ENCODE measurements at places on chromosomes 7 and 10.

DNA sequence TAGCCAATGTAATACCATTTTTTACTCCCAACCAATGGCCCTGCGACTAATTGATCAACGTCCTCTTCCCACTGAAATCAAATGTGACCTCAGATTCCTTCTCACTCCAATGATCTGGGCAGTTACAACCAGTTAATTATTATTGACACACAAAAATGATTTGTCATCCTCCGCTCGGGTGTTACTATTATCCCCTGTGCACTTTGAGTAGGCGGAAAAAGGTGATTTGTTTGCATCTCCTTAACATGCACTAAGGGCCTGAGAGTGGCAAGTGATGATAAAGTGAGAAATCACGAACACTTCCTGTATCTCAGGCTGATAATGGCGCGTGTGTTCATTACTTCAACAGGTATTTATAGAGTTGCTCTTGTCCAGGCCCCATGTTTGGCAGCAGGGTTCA is 40.9 kb upstream of the PNLIP start:
- DNase-seq, result peak; percentile 29

DNA sequence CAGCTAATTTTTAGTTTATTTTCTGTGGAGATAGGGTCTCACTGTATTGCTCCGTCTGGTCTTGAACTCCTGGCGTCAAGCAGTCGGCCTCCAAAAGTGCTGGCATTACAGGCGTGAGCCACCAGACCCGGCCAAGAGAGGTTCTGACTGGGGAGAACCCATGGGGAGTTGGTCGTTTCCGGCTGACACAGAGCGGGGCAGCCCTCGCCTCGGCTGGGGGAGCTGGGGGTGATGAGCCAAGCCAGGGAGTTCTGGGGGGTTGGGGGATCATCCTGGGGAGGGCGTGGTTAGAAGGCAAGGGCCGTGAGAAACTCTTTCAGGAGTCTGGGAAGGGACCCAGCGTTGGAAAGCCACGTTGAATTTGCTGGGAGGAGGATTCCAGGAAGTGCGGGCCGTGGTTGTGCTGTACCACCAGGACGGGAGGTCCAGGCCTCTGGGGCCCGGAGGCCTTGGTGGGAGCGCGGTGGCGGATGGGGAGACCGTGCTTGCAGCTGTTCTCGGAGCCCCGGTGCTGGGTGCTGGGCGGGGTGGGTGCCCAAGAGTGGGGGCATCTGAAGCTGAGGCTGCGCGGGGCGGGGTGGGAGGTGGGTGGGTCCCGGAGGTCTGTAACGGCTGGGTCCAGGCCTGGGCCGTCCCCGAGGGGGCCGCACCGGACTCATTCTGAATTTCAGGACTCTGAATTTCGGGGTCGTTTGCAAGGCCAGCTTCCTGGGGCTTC is 8.4 kb upstream of the ZNF853 start:
- no peak for DNase-seq

- DNase-seq, result peak; percentile 44
These were observed 13.9 kb downstream of the DNAJC1 start for GRCh38 chr10:21989453-21990154.

DNA sequence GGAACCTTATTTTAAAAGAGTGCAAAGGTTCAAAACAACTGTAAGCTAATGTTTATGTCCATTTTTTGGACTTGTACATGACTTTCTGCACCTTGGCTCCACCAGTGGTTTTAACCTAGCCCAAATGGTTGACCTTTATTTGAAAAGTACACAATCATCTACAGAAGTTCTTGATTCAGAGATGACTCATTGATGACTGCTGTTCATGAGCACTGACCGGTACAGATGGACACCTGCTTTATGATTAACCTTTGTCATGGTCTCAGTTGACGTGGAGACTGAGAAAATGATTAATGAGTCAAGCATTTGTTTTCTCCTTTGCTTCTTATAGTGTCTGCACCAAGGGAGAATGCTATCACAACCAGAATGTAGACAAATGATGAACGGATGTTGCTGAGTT is 55.7 kb upstream of the PTER start:
- peak; percentile 89 for DNase-seq

GRCh38 chr10:85003083-85003482 is 674.7 kb downstream of the CCSER2 start:
- DNase-seq, result no peak

DNA sequence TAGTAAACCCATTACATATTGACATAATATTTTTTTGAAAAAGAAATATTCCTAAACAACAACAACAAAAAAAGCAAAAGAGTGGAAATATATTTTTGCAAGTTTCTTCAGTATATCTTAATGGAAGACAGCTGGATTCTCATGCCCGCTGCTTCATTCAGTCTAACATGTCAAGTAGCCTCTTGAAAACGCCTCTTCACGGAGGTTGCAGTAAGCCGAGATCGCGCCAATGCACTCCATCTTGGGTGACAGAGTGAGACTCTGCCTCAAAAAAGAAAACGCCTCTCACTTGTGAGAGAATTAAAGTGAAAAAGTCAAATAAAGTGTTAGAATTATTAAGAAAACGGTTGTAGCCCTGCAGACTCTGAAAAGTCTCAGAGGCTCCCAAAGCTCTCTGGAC is 1.3 kb downstream of the CUTC start:
- no peak for DNase-seq

DNA sequence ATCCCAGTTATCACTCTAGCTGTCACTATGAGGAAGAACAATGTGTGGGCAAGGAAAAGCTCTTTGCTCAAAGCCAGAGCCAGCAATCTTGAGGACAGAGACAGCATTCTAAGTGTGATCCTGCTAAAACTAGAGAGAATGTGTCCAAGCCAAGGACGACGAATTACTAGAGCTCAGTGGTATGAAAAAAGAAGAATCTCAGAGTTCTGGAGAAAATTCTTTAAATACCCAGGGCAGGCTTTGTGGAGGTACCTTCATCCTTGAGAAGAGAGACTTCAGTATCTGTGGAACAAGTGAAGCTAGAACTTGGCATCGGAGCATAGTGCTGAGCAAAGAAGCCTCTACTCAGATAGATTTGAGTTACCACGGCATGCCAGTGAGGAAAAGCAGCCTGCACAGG is 209.8 kb downstream of the TRIL start:
- no peak for DNase-seq

DNA sequence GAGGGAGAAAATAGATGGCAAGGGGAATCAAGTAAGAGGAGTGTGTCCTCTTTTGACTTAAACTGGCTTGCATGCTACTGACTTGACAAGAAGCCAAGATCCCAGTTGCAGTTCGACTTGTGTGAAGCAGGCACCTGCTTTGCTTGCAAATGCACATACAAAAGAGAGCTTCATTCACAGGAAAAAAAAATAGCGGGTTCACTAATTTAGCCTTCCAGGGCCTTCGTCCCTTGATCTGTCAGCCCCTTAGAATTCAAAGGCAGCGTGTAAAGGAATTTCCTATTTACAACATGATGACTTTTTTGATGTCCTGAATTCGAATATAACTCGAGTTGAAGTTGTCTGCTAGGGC is 192.1 kb downstream of the CELF2 start:
- no peak for DNase-seq

GRCh38 chr10:100359529-100360150 is 12.6 kb downstream of the SCD start:
- DNase-seq, result peak; percentile 30

- DNase-seq, result no peak
These were observed 3.0 kb upstream of the HMX2 start for GRCh38 chr10:123144697-123145541.

DNA sequence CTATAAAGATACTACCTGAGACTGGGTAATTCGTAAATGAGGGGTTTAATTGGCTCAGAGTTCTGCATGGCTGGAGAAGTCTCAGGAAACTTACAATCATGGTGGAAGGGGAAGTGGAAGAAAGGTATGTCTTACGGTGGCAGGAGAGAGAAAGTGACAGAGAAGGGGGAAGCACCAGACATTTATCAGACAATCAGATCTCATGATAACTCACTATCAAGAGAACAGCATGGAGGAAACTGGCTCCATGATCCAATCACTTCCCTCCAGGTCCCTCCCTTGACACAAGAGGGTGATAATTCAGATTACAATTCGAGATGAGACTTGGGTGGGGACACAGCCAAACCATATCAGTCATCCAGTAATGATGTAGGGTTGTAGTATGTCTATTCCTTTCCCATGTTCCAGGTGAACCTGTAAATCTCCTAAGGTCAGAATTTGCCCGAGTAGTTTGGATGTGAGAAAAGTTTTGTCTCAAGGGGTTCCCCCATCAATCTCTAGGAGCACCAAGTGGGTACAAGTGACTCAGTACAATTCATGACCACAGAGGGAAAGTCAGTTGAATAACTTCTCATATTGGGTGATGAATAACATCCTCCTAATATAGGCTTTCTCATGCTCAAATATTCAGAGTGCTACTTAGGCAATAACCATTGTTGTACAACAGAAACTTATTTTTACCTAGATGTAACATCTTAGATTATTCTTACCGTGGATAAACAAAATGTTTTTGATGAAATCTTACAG is 39.7 kb upstream of the MTPN start:
- DNase-seq, result no peak

DNA sequence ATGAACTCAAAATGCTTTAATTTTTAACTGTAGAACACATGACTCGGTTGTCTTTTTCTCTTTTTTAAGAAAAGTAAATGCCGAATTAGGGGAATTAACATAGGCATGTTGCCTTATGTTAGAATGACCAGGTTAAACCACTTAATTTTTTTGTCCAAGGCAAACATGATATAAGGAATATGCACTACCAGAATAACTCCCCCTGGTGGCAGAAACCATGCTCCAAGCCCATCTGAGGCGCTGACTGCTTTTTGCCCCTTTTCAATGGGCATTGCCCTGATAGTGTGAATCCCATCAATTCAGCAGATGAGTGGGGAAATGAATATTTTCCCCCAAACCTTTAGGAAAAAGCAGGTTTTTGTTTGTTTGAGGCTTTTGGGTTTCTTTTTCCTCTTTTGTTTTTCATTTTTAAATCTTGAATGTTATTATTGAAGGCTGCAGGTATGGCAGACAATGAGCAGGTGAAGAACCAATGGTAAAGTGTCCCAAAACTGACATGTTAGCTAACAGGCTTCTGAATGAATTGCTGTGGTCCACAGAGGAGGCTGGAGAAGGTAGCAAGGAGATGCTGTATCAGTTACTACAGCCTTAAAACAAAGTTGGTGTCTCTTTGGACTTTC is 284.3 kb downstream of the SORCS3 start:
- DNase-seq, result no peak

GRCh38 chr7:146591976-146592375 is 475.4 kb downstream of the CNTNAP2 start:
- DNase-seq, result no peak

DNA sequence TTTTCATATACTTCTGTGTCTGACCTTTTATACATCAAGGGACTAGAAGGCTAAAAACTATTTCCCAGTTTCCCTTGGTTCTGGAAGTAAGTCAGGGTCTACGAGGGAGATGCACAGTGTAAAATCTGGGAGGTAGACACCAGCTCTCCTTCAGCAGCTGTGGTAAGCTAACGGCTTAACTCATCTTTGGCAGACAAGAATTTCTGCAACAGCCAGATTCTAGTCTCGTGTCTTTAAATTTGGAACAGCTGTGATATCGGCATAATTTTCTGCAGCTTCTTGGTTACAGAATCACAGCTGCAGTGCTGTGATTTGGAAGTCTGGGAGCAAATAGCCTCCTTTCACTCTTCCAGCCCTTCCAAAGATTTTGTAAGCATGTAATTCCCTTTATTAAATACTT is 37.4 kb upstream of the ABCB4 start:
- DNase-seq, result no peak

DNA sequence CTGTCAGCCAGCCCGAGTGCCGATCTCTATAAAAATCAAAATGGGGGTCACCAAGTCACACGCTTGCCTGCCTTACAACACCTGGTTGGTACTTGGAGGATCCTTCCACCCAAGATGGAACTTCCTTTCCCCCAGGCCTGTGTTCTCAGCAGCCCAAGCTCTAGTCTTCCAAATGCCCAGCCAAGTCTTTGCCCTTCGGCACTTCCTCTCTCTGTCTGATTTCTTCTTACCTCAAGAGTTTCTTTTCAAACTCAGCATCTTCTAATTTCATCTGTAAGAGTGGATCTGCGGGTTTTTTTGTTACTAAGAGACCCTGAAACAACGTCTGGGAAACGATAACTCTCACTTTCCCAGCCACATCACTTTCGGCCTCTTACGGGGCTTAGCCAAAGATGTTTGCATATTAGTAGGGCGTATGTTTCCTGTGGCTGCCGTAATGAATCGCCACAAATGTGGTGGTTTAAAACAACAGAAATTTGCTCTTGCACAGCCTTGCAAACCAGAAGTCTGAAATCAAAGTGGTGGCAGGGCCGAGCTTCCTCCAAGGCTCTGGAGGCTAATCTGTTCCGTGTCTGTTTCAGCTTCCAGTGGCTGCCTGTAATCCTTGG is 219.9 kb downstream of the TCF7L2 start:
- no peak for DNase-seq

DNA sequence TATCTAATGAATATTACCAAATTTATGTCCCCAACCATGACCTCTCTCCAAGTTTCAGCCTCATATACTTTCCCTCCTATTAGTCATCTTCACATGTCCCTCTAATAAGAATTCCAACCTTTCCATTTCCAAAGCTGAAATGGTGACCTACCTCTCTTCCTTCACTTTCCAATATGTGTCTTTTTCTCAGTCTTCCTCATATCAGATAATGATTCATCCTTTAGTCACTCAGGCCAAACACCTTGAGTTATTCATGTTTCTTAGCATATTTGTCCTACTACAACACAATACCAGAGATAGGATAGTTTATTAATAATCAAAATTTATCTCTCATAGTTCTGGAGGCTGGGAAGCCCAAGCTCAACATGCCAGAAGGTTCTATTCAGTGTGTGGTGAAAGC is 318.5 kb upstream of the ZWINT start:
- DNase-seq, result no peak

GRCh38 chr7:90917539-90917938 is 321.4 kb downstream of the CDK14 start:
- no peak for DNase-seq

DNA sequence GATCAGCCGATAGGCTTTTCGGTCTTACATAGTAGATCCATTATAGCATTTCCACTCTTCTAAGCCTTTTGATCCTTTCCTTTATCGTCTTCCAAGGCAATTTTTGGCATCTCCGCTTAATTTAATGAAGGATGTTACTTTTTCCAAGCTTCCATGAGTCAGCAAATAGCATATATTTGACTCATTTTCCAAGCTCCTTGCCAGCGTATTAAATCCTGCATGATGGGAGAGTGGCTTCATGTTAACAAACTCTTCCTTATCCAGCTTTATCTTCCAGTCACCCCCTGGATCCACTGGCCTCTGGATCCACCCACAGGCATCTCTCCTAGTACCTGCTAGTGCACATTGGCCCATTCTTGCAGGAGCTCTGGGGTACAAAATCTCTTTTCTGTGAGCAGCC is 13.0 kb downstream of the OR9A2 start:
- DNase-seq, result no peak

DNA sequence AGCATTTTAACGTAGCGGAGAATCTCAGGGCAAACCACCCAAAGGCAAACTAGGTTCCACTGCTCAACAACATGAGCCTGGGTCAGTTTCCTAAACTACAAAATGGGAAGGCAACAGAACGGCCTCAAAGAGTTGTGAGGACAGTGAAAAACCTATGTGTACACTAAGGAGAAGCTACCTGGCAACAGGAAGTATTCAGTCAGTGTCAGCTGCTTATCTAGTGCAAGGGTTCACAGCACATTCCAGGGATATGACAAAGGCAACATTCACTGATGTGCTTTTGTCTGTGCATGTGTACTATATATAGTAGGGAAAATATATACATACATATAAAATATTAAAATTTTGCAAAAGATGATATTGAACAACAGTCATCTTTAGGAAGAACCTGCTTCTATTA is 17.2 kb downstream of the NUDCD3 start:
- no peak for DNase-seq

- peak; percentile 66 for DNase-seq
These were observed 87.9 kb downstream of the RNF216 start for GRCh38 chr7:5693529-5693928.

- DNase-seq, result no peak
These were observed 89.1 kb downstream of the NEUROD6 start for GRCh38 chr7:31251441-31251840.
